ENCODE measurements at places on chromosomes 7 and 10.

- DNase-seq, result no peak
Observed at GRCh38 chr10:75477680-75478079, 46.3 kb downstream of the LRMDA start.

DNA sequence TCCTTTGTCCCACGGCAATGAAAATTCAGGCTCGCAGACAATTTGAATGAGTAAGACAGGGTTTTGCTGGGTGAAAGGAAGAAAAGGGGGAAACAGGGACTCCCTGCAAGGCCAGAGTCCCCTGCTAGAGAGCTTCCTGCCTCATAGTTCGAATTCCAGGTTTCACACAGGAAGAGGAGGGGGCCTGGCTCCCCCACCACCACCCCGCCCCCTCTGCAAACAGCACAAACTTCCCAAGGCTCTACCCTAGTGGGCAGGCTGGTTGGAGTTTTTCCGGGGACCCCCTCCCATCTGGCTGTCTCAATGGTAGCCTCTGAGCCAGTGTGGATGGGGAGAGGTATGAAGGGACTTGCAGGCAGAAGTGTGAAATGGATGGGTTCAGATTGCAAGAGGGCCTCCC, 57.4 kb upstream of the NEBL start:
- no peak for DNase-seq

DNA sequence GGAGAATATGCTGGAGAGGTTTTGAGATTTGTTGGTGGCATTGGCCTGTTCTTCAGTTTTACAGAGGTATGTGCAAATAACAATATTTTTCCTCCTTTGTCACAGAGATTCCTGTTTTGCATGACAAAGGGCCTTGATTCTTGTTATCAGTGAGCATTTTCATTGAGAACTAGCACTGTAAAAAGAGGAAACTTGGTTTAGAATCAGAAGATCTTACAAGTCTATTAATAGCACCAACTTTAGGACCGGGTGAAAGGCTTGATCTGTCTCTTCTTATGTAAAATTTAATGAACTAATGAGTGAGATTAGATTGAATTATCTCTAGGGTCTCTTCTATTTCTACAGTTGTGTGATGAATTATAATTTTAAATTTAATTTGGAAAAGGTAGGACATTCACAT, 25.5 kb downstream of the TSPAN13 start:
- no peak for DNase-seq

- DNase-seq, result no peak
Observed at GRCh38 chr10:3887885-3888476, 103.0 kb upstream of the KLF6 start.

GRCh38 chr7:28955718-28956607, 2.2 kb downstream of the TRIL start:
- DNase-seq, result peak; percentile 61

DNA sequence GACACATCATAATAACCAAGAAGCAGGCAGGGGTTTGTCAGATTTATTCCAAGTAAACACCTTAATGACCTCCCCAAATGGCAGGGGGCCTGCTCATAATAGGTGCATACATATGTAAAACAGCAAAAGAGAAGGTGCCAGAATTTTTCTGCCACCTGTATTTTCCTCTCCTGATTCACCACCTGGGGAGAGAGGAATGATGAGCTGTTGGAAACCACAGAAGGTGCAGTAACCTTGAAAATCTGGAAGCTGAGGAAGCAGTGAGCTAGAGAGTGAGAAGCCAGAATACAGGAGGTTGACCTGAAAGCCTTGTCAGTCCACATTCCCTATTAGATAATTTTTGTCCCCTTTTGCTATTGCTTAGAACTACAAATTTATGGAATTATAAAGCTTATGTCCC, 46.2 kb upstream of the PDE1C start:
- DNase-seq, result no peak

- no peak for DNase-seq
Observed at GRCh38 chr7:66894463-66895080, 26.5 kb upstream of the TMEM248 start.

GRCh38 chr7:153507885-153508284, 544.3 kb upstream of the DPP6 start:
- no peak for DNase-seq

DNA sequence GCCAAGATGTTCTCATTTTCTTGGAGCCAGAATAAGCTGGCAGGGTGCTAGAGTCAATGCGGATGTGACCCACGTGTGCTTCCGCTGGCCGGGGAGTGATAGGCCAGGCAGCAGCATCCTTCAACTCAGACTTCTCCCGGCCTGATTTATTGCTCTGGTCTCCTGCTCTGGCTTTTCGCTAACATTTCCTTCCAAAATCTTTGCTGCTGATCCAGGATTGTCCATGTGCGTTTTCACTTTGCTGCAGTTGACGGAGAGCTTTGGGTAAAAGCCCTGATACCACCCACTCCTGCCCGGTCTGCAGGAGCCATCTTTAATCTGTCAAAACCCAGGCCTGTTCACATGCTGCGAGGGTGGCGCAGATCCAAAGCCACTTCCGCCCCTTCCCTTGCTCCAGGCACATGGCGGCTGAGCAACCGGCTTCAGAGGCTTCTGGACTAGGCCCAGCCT, 106.8 kb downstream of the CYP26A1 start:
- no peak for DNase-seq

- no peak for DNase-seq
Observed at GRCh38 chr7:44385434-44386138, 60.2 kb upstream of the CAMK2B start.

- DNase-seq, result no peak
Observed at GRCh38 chr7:2438186-2438585, 34.8 kb downstream of the CHST12 start.

- no peak for DNase-seq
Observed at GRCh38 chr7:109213081-109213480, 643.4 kb downstream of the DNAJB9 start.

GRCh38 chr7:98619450-98620321, 2.6 kb downstream of the NPTX2 start:
- peak; percentile 19 for DNase-seq

DNA sequence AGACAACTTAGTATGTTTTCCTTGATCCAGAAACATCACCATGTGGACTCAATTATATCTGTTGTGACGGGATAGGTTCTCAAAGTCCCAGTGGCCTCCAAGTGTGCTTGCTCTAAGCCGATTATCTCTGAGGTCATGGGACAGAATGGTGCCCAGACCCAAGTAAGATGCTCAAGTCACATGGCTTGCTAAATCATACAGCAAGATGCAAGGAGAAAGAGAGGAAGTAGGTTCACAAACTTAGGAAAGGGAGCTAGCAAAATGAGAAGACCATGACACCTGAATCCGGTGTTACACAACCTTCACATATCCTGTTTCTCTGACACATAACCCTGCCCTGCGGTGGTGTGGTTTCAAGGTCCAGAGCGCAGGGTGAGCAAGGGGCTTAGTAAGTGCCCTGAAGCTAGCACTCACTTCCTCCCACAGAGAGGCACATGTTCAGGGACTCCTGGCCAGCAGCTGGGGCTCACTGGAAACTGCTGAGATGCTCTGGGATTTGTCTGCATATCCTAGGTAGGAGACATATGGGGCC, 590.9 kb upstream of the ANKRD30A start:
- DNase-seq, result no peak

DNA sequence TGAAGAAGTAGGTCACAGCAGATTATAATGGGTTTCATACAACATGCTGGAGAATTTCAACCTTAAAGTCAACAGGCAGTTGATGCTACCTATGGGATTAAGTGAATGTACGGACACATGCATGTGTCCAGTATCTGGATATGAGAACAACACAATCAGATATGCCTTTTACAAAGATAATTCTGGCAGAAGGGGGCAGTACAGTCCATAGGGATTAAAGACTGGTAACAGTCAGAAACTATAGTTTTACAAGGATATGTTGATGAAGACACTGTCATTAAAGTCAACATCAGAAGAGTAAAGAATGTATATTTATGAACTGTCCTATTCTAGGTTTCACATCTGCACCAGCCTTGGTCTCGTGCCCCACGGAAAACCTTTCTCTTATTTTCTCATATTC, 41.5 kb downstream of the ANKMY2 start:
- no peak for DNase-seq

GRCh38 chr10:13775786-13776775, 189.3 kb downstream of the PRPF18 start:
- no peak for DNase-seq

DNA sequence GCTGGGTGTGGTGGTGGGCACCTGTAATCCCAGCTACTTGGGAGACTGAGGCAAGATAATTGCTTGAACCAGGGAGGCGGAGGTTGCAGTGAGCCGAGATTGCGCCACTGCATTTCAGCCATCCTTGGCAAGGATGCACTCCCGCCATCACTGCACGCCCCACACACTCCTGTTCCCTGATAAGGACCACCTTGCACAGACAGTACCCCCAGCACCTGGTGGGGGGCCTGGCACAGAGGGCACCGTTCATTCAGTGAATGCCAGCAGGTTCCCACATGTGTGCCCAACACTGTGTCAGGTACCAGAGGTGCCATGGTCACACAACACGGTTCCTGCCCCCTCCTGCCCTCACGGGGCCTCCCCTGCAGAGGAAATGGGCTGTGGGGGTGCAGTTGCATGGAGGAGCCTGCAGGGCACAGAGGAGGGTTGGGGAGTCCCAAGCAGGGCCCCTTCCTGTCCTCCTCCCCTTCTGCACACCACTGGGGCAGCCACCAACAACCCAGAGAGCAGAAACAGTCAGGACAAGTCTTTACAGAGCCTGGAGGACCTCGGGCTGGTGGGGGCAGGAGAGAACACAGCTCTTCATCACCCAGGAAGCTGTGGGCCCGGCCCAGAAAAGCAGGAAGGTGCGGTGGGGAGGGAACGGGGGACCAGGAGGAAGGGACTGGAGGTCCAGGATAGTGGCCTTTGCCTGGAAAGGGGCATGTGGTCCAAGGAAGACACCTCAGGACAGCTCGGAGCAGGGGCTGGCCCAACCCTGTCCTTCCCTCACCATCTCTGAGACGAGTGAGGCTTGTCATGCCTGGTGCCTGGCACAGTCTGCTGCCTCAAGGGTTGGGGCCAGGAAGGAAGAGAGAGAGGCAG, 7.1 kb downstream of the CRYGN start:
- DNase-seq, result no peak

GRCh38 chr7:80563561-80564327, 51.9 kb upstream of the GNAT3 start:
- no peak for DNase-seq

- no peak for DNase-seq
Observed at GRCh38 chr10:127040756-127041155, 135.5 kb downstream of the DOCK1 start.

DNA sequence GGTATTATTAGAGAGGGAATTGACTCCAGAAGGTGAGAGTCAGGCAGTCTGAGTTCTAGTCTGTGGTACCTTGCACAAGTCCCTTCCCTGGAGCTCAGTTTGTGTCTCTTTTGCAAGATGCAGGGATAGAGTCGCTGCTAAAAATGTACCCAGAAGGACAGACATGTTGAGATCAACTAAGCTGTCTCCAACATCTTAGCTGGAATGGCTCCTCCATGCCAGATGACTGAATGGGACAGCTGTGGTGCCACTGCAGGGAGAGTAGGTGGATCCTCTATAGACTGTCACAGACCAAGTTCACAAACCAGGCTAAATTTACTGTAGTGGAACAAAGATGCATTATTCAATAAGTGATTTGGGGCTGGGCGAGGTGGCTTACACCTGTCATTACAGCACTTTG, 120.1 kb downstream of the NEURL1 start:
- no peak for DNase-seq

DNA sequence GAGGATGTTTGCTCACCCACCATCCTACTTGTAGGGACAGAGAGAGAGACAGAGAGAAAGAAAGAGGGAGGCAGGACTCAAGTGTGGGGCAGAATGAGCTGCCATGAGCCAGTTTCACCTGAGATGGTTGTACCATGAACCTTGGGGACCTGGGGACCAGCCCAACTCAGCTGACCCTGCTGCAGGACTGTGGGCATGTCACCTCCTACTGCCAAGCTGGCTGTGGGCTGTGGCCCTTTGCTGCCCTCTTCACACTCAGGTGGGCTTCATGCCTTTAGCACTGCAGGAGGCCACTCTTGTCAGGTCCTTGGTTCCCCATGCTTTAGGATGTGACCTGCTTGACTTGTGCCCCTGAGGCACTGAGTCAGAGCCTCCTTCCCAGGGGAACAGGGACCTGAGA, 108.2 kb upstream of the PCBD1 start:
- DNase-seq, result no peak

DNA sequence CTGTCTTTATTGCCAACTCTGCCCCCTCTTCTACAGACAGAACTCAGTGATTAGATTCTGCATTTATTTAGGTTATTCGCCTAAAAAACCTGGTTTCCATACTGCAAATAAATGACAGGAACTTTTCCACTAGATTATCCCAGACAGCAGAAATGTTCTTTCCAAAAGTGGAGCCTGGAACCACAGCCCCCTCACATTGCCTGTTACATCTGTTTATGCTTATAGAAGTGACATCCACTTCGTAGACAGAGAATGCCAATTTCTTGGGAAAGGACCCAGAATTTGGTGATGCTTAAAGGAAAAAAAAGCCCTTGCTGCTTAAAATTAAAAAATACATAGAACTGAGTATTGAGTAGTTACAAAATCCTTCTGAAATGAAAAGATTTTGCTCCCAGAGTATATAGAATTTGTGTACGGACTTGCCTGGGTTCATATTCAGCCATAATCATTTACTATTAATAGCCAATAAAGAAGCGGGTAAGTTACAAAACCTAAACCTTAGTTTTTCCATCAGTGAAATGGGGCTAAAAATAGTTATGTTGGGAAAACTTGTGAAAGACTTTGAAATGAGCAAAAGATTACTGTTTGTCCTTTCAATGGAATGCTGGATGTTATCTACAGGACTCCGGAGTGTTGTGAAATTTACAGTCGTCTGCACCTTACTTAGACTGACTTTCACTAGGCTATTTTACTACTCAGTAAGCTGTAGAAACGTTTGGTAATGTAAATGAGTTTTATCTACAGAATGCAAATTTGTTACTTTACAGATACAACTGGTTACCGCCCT, 1.1 kb upstream of the PPP1R9A start:
- DNase-seq, result no peak

DNA sequence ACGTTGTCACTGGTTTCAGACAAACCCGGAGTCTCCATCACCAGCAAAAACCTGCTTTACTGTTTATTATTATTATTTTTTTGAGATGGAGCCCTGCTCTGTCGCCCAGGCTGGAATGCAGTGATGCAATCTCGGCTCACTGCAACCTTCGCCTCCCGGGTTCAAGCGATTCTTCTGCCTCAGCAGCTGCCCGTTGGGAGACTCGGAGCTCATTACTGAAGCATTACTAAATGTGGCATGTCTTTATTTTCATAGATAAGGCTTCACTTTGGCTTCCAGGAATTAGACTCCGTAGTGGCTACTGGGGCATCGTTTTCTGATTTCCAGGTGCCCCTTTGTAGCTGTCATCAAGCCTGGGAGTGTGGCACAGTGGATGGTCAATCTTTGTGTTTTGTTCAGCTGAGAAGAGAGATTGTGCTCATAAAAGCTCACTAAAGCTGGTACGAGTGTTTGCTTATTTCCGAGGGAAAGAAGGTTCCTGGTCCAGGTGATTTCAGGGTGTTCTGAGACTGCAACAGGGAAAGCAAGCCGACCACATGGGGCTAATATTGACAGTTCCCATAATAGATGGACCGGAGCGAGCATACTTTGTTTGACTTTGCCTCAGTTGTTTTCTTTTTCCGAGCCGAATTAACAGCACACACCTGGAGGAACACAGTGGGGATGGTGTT, 163.1 kb downstream of the CAMK1D start:
- peak; percentile 96 for DNase-seq

- no peak for DNase-seq
Observed at GRCh38 chr7:14858866-14859265, 43.7 kb downstream of the DGKB start.

- no peak for DNase-seq
Observed at GRCh38 chr7:44113764-44114354, 9.5 kb downstream of the POLD2 start.
